ENCODE measurements at places on chromosomes 4 and X.

DNA sequence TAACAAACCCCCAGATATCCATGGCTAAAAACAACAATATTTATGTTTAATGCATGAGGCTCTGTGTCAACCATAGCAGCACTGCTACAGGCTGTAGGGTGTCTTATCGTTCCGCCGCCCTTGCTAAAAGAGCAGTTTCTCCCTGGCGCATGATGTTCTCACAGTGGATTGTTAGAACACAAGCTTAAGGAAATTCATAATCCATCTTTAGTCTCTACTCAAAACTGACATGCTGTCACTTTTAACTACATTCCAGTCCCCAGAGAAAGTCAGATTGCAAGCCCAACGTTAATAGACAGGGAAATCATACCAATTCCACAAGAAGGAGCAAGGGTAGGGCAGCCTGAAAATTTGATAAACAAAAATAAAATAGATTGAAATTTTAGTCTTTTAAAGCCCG is 1960.8 kb downstream of the PCDH7 start:
- no peak for DNase-seq

DNA sequence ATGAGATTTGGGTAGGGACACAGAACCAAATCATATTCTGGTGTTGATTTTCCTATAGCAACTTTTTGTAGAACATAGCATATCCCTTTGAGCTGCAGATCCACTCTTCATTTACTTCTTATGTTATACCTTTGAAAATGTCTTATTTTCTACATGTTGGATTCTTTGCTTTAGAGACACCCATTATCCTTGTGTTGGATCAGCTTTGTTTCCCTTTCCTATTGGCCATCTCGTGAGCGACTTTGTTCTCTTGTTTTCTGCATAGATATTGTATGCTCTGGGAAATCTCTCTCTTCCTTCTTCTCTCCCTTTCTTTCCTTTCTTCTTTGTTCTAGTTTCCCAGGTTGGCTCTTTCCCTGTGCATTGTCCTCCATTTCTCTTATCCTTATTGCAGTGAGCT is 59.6 kb downstream of the DRD5 start:
- no peak for DNase-seq

GRCh38 chr4:114890773-114891172 is 222.6 kb downstream of the NDST4 start:
- DNase-seq, result no peak

- no peak for DNase-seq
These were observed 3.3 kb downstream of the SLC25A6 start for GRCh38 chrX:1388651-1389050.

Measured in right forelimb (tissue), 1 donor.